ENCODE measurements at places on chromosomes 7 and 10. TPM values are rescaled to one million over a fixed set of nuclear protein-coding genes. Genes with fewer than 3 reads are reported as not detected.

CDK14 gene
- total RNA-seq, result 27.9 TPM

DNA sequence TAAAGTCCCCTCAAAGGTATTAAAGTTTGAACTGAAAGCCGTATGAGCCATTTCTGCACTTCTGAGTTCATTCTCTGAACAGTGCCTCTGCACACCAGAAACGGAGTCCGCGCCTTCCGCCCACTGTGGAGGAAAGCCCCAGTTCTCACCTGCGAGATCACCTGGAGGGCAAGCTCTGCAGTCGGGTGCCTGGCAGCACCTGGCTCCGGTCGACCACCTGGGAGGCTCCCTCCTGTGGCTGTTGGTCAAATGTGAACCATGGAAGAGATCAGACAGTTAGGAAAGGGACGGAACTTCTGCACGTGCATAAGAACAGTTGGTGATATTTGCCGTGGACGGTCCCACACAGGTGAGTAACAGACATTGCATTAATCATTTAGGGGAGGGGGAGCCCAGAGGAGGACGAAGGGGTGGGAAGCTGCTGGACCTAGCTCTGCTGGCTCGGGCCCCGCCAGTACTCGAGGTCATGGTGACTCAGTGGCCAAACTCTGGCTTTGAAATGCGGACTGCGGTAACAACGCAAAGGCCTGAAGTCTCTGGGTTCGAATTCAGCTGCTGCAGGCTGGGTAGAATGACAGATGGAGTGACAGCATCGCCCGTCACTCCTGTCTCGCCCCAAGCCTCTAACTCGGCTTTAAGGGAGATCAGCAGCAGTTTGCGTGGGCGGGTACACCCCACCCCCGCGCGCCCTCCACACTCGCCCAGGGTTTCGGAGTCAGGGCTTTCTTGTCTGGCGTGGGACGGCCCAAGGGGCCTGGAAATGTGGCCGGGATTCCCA is 1.7 kb upstream of the DPYSL4 start:
- peaks cover 6% of the 10 kb centered on the region for H3K4me1 ChIP-seq
- no peak overlapping the region for H3K27ac ChIP-seq
- H3K4me3 ChIP-seq, result no peak overlapping the region
- DNase-seq, result no peak

DNA sequence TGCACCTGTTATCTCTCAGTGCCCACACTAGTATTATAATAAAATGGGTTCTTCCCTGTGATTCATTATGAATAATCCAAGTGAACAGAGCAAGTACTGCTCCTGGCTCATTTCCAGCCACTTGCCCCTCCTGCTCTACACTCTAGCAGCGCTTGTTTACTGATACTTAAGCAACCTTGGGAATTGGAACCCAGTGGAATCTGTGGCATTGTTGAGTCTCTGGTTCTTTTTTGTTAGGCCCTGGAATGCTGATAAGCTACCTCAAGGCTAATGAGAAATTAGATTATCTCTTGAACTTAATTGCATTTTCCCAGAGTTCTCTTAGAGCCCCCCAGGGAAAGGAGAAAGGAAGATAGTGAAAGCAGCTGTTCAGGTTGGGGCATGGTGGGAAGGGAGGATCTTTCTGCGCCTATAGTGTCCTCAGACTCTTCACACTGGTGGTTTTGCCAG is 34.0 kb downstream of the PRKAR2B start:
- no peaks in the 10 kb centered on the region for H3K4me1 ChIP-seq
- H3K4me3 ChIP-seq, result no peak overlapping the region
- DNase-seq, result peak; percentile 44
- no peaks in the 10 kb centered on the region for H3K27me3 ChIP-seq
- H3K36me3 ChIP-seq, result no peaks in the 10 kb centered on the region

DNA sequence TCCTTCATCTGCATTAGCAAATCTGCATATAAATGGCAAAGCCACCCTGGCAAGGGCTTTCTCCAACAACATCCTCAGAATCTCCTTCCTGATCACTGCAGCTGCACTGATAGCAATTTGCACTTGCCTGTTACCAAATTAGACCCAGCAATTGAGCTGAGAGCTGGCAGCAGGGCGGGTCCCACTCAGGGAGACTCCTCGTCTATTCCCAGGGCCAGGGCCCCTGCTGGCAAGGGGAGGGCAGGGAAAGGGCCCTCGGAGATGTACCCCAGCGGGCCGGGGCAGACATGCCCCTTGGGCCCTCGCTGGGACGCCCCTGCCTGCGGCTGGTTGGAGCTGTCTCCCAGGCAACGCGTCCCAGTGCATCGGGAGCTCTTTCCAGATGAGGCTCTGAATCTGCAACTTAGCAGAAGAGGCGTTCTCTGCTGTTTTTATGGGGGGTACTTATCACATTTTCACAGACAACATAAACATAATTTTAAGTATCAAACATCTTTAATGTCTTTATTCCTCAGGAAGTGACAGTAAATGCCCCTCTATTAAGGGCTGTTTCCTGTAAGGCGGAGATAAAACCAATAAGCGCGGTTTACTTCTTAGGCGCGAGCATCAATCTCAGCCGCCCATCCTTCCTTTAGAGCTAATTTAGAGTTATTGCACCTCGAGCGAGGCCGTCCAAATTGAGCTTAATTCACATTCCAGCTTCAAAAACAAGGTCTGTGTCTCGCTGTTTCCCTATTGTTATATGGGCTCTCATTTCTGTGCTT is 249.0 kb upstream of the PPP2R2D start:
- no peak overlapping the region for H3K27ac ChIP-seq
- H3K4me3 ChIP-seq, result no peak overlapping the region
- no peaks in the 10 kb centered on the region for H3K36me3 ChIP-seq
- no peaks in the 10 kb centered on the region for H3K27me3 ChIP-seq
- no peak for DNase-seq
- H3K4me1 ChIP-seq, result no peaks in the 10 kb centered on the region

- no peaks in the 10 kb centered on the region for H3K27me3 ChIP-seq
- H3K4me3 ChIP-seq, result no peak overlapping the region
- DNase-seq, result peak; percentile 17
- no peaks in the 10 kb centered on the region for H3K4me1 ChIP-seq
- no peak overlapping the region for H3K27ac ChIP-seq
- H3K36me3 ChIP-seq, result no peaks in the 10 kb centered on the region
These were observed 62.6 kb downstream of the RASGEF1A start for GRCh38 chr10:43204042-43204942.

GRCh38 chr7:99191869-99192596 is 15.9 kb downstream of the KPNA7 start:
- peaks cover 2% of the 10 kb centered on the region for H3K4me1 ChIP-seq
- H3K36me3 ChIP-seq, result no peaks in the 10 kb centered on the region
- no peak overlapping the region for H3K27ac ChIP-seq
- DNase-seq, result no peak
- H3K4me3 ChIP-seq, result no peak overlapping the region

C10orf90 gene
- not detected for total RNA-seq

- H3K27ac ChIP-seq, result no peak overlapping the region
- H3K27me3 ChIP-seq, result no peaks in the 10 kb centered on the region
- no peaks in the 10 kb centered on the region for H3K36me3 ChIP-seq
- no peak overlapping the region for H3K4me3 ChIP-seq
- no peak for DNase-seq
These were observed 73.5 kb upstream of the EEPD1 start for GRCh38 chr7:36079446-36080025.

GRCh38 chr7:104642560-104642959 is 314.2 kb downstream of the LHFPL3 start:
- no peak for DNase-seq
- H3K4me3 ChIP-seq, result no peak overlapping the region
- no peaks in the 10 kb centered on the region for H3K36me3 ChIP-seq
- no peak overlapping the region for H3K27ac ChIP-seq

Data from ovary (tissue), 10 donors.